ENCODE measurements at places on chromosomes 11 and 22.

DNA sequence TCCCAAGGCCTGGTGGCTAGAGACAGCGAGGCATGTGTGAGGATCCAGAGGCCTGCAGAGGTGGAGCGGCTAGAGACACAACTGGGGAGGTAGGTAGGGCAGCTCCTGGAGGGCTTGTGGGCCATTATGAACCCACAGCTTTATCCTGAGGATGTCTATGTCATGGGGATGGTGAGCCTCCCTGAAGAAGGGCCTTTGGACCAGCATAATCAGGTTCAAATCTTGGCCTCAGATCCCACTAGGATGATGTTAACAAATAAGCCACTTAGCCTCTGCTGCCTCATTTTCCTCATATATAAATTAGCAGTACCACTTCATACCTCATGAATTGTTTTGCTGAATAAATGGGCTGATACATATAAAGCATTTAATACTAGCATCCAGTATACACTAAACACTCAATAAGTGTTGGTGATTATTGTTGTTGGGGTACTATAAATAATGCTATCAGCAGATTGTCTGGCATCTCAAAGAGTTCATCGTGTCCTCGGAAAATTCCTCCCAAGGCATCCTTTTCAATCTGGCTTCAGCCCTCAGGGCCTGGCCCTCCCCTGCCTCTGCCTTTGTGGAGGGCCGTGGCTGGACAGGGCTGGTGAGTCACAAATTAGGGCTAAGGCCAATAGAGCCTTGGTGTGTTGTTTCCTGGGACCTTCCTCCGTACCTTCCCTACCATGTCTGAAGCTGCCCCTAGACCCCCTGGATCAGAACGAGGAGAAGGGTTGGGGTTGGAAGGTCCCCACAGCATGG lies 30.9 kb upstream of the LRRC32 start:
- DNase-seq = no peak

GRCh38 chr11:94876222-94876621 lies 97.1 kb downstream of the CWC15 start:
- no peak for DNase-seq

- DNase-seq = no peak
Observed at GRCh38 chr11:110123003-110123402, 29.8 kb downstream of the ZC3H12C start.

- DNase-seq = no peak
Observed at GRCh38 chr11:1260023-1260501, 37.2 kb downstream of the MUC5B start.

GRCh38 chr22:37647928-37648327 lies 8.5 kb downstream of the SH3BP1 start:
- DNase-seq = no peak

- no peak for DNase-seq
Observed at GRCh38 chr11:16786131-16786530, 47.7 kb downstream of the C11orf58 start.

DNA sequence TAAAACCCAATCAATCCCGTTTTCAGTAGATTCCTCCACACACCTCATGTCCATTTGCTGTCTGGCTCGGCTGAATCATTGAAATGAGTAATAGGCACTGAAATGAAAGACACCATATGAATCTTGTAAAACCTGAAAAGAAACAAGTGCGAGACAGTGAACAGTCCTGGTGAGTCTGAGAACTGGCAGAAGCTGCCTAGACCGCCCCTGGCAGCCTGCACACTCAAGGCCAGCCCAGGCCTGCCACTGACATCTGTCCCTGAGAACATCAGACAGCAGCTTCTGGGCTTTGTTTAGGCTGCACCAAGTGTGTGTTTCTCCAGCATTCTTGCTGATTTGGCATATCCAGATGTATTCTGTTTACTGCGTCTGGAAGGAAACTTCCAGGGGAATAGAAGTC lies 44.8 kb downstream of the ENDOD1 start:
- DNase-seq = no peak

DNA sequence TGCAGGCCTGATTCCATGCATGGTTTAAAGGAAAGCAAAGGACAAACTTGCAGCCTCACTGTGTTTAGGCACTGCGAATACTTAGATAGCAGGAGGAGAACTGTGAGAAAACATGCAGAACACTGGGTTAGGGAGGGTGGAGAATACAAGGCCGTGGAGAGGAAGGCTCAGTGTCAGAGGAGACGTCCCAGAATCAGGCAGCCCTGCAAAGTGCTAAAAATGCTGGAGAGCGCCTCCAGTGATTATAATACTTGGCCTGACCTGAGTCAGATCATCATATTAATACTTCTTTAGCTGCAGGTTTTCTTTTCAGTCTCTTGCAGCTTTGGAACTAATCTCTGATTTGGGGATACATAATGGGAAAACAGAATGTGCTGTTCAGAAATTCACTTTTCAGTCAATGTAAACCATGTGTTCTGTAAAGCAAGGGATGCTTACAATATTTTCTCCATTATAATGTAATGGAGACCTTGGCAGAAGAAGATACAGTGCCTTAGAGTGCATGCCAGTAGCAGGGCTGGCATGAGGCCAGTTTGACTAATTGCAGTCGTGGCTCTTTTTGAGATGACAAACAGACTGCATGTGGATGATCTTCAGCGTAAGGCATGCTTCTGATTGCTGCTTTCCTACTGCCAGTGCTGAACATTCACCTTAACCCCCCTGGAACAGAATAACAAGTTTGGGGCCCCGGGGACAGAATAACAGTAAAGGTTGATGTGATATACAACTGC lies 16.8 kb downstream of the EXT2 start:
- no peak for DNase-seq

- no peak for DNase-seq
Observed at GRCh38 chr11:133824593-133824992, 20.7 kb downstream of the SPATA19 start.

DNA sequence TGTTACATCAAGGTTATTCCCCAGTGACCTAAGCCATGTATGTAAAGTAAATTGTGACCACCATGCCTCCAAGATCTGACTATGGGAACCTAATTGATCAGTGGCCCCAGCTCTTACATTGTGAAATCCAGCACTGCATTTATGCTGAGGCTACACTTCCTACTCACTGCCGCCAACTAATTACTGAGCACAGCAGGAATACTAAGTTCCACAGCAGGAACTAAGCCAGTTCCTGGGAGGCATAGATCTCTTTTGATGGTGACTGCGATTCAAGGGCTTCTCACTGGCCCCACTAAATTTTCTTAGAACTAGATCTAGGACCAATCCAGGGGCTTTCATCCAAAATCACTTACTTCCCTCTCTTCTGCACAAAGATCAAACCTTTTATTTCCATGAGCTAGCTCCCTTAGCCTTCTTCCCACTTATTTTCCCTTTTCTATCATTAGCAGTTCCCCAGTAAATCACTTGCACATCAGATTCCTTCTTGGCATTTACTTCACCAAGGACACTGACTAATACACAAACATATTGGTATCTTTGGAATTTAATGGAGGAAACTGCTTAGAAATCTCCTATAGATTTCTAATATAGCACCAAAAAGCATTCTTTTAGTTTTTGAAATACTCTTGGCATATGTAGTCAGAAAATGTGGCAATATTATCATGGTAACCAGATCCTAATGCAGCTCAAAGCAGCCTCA lies 46.0 kb downstream of the CNTN5 start:
- DNase-seq = no peak

DNA sequence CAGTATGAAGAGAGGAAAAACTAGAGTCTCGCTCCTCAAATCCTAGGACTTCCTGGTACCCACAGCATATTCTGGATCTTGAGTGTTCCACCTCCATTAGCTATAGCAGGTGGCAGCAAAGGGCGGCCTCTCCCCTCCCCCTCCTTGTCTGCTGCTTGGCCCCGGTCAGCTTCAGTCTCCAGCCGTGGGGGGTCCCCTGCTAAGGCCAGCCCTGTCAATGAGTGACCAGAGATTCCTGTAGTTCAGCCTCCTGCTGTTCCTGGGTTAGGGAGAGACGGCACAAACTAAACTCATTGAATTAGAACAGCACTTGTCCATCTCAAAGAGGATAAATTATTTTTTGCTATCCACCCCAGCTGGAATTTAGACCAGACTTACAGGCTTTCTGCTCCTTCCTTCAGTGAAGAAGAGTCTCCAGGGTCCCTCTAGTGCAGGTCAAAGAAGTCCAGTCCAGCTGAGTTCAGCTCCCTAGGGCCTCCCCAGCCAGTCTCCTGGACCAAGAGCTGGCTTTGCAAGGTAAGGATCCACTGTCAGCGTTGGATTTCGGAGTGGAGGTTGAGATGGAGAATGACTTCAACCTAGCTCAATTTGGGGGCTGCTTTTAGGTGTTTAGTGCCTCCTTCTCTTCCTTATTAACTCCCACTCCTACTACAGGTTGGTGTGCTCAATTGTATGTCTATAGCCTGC lies 1.1 kb upstream of the PHLDB1 start:
- no peak for DNase-seq

DNA sequence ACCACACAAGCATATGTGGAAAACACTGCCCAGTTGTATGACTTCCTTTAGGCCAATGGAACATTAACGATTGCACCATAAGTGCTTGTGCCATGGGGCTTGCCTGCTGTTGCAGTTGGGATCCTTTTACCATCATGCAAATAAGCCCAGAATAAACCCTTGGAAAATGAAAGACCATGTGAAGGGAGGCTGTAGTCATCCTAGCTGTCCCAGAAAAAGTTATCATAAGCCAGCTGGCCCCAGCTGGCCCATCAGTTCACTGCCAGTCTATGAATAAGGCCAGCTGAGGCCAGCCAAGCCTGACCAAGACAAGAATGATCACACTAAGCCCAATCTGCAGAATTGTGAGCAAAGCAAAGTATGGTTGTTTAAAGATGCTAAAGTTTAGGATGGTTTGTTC lies 253.9 kb upstream of the ARHGAP20 start:
- no peak for DNase-seq

GRCh38 chr11:34585735-34586487 lies 35.0 kb upstream of the EHF start:
- no peak for DNase-seq

DNA sequence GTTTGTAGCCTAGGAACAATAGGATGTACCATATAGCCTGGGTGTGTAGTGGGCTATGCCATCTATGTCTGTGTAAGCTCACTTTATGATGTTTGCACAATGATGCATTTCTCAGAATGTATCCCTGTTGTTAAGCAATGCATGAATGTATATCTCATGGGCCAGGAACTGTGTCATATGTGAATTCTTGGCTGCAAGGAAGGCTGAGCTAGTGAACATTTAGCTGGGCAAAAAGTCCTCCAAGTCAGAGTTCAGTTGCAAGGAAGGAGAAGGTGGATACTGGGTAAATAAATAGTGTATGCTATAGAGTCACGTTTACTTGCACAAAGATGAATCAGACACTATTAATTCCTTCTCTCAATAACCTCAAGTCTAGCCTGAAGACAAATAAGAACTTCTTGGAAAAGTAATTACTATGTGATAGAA lies 136.1 kb downstream of the EHF start:
- DNase-seq = no peak

GRCh38 chr22:22605074-22605404 lies 39.4 kb upstream of the GGTLC2 start:
- no peak for DNase-seq

GRCh38 chr11:9571071-9571762 lies 2.3 kb upstream of the WEE1 start:
- no peak for DNase-seq

Measured in cortex of kidney (tissue), 1 donor.